ENCODE measurements at places on chromosomes 7 and 10.

DNA sequence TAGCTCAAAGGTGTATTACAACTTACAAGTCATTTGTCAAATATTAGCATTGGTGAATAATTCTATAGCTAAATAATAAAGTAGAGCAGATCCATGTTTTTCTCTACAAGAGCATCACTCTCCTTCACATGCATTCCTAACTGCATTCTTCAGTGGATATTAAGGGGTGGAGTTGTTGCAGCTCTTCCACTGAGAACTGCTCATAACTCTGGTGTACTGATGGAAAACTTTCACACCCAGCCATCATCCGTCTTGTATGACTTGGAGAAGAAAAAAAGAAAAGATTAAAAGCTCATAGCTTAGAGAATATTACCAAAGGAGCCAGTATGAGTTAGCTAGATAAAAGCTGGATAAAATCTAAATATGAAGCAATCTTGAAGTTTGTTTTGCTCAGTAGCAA, 10.2 kb upstream of the FAM13C start:
- DNase-seq = no peak

DNA sequence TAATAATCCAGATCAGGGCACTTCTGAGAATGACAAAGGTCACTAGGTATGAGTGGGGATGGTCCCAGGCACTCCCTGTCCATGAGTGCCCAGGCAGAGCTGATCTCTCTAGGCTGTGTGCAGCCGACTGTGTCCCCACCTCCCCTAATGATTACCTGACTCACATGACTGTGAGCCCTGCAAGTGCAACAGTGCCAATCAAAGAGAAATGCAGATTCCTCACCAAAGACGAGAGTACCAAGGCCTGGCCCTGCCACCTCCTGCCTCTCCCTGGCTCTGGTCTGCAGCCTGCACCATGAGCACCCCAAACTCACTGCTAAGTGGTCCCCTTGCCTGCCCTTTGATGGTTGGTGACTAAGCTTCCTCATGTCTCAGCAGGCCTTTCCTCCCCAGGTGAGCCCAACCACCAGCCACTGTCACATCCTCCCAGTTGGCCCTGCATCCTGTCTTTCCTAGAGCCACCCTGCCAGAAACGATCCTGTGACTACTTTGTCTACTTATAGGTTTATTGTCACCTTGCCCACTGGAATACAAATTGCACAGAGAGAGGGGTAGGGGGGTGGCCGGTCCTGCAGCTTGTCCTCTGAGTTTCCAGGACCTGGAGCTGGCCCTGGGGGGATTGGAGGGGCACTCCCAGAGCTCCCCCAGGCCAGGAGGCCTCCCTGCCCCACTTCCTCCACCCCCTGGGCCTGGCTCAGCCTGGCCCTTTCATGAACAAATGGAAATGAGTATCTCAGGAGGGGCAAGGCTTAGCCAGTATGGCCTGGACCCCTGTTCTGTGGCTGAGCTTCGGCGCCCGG, 22.4 kb upstream of the GDF10 start:
- no peak for DNase-seq

DNA sequence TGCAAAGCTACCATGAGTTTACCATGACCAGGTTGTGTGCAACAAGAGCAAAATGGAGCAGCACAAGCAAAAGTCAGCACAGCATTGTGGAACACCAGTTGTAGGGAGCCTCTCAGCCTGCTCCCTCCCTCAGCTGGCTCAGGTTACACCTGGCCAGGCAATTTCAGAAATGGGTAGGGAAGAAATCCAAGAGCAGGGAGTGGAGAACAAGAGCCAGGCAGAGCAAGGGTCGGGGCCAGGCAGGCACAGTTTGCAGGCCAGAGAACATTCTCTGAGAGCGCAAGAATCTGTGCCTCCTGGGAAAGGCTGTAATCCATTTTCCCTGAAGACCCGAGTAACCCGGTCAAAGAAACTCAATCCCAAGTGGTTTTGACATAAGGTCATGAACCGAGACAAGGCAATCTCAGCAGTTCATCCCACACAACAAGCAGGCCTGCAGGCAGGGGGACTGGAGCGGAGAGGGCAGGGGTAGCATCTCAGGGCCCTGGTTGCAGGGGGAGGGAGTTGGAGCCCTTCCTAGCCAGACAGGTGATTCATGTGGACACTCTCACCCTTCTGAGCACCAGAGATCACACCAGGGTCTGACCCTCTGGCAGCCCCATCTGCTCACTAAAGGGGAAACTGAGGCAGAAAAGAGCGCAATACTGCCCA, 258.4 kb downstream of the PLXNA4 start:
- no peak for DNase-seq

- DNase-seq = no peak
These were observed 63.6 kb upstream of the FZD8 start for GRCh38 chr10:35705671-35706070.

- no peak for DNase-seq
These were observed 1228.6 kb upstream of the SORCS1 start for GRCh38 chr10:108393089-108393488.

GRCh38 chr10:15324611-15325010, 46.5 kb downstream of the FAM171A1 start:
- DNase-seq = no peak

GRCh38 chr7:91034459-91035368, 229.5 kb upstream of the FZD1 start:
- DNase-seq = peak; percentile 8

DNA sequence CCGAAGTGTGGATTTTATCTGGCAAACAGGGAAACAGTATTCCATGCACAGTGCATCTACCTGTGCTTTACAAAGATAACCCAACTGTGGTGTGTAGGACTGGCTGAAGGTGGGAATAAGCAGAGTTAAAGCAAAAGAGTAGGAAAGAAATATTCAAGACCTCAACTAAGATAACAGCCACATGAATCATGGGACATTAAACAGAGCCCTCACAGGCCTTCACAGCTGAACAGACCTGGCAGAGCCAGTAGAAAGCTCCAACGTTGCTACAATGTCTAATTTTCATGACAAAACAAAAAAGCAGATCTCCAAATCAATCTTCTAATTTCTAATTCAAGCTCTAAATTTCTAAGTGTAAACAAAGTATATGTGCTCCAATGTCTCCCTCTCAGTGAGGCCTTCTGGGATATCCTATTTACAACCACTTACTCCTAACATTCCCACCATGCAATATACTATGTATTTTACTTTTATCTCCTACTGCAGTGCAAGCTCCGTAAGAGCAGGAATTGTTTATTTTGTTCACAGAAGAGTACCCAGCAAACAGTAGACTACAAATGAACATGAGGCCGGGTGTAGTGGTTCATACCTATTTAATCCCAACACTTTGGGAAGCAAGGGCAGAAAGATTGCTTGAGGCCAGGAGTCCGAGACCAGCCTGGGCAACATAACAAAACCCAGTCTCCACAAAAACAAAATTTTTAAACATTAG, 63.5 kb downstream of the UBE2H start:
- no peak for DNase-seq

DNA sequence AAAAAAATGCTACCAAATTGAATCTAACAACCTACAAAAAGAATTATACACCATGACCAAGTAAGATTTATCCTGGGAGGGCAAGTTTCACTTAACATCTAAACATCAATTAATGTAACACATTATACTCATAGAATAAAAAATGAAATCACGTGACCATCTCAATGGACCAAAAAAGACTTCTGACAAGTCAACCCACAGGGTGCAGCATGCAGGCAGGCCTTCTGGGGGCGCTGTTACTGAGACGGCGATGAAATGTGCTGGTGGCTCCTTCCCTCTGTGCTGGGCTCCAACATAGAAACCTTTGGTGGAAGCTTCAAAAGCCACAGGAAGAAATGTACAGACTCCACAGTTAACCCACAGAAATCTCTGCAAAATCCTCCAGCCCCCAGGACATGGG, 103.1 kb downstream of the INHBA start:
- DNase-seq = no peak

DNA sequence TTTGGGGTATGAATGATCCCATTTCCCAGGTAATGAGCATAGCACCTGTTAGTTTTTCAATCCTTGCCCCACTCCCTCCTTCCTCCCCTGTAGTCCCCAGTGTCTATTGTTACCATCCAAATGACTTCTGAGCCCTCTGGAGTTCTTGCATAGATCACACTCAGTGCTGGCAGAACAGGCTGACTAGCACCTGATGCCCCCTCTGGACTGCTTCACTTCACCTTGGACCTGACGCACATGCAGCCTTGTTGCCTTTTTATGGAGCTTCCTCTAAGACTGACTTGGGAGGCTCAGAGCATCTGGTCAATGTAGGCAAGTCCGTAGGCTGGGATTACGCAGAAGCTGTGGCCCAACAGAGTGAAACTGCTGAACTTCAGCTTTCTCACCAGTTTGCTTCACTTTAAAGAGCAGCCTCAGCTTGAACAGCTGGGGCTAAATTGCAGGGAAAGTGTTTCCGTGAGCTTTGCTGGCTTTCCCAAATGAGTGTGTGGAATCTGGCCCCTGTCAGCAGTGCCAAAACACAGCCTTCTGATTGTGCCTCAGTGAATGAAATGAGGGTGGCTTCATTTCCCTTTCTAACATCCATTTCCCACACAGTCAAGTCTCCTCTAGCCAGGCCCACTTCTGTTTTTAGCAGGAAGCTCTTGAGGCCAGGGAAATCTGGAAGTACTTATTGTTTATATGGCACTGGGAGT, 48.5 kb downstream of the NXPH1 start:
- DNase-seq = no peak

GRCh38 chr10:78217336-78217735, 183.7 kb downstream of the RPS24 start:
- no peak for DNase-seq

DNA sequence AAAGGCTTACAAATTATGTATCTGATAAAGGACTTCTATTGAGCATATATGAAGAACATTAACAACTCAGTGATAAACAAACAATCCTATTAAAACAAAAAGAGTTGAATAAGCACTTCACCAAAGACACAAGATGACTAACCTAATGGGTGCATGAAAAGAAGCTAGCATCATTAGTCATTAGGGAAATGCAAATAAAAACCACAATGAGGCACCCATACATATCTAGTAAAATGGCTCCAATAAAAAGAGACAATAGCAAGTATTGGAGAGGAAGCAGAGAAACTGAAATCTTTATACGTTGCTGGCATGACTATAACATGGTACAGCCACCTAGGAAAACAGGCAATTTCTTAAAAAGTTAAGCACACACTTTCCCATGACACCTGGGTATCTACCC, 77.6 kb upstream of the ZMIZ1 start:
- no peak for DNase-seq

GRCh38 chr7:137345799-137346449, 2.4 kb upstream of the PTN start:
- DNase-seq = no peak

DNA sequence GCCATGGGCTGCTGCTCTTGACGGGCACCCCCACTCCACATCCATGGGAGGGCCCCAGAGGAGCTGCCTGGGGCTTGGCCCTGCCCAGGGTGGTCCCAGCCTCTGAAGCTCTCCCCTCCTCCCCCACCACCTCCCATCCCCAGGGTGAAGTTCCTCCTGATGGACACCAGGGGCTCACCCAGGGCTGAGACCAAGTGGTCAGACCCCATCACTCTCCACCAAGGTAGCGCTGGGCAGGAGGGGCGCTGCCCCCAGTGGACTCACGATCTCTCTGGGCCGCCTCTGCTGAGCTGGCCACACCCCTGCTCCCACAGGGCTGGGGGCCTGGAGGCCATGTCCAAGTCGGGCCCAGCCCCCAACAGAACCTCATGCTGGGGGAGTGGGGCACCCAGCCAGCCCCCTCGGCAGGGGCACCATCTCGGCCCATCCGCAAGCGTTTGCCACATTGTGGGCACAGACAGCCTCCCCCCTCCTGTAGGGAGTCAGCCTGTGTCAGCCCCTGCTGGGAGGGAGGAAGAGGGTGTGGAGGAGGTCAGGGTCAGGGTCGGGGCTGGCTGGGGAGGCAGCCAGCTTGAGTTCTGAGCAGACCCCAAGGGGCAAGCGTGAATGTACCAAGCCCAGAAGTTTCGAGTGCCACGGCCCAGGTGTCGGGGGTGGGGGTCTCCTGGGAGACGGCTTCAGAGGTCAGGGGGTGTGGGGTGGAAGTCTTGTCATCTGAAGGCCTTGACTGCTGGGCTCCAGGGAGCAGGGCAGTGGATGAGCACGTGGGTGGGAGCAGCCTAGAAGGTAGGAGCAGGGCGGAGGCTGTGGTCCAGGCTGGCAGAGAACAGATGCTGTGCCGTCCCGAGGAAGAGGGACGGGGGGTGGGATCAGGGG, 2.8 kb downstream of the UPK3B start:
- DNase-seq = no peak

DNA sequence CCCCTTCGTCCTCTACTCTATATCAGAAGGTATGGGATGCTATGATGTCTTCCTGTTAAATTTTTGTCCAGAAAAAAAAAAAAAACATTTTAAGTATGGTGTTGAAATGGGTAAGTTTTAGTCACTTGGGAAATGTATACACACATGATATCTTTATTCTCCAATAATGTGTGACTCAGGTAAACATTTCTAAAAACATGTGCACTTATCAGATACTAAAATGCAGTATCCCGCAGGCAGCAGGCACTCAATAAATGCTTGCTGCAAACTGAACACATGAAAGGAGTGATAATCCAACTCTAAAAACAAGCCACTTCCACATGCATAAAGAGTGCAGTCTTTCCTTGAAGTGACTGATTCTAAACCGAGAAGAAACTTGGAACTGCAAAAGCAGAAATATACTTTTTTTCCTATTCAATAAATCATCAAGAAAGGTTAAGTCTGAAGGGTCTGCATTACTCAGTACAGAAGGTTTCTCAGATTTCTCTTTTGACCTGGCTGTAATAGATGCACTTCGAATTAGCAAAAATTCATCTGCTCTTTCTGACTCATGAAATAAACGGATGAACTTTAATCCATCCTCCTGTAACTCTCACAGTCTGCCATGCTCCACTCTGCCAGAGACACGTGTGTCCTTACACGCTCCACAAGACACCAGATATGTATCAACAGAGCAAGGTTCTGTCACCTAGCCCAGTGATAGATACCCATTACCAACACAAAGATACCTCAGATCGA, 84.0 kb downstream of the HIPK2 start:
- no peak for DNase-seq

DNA sequence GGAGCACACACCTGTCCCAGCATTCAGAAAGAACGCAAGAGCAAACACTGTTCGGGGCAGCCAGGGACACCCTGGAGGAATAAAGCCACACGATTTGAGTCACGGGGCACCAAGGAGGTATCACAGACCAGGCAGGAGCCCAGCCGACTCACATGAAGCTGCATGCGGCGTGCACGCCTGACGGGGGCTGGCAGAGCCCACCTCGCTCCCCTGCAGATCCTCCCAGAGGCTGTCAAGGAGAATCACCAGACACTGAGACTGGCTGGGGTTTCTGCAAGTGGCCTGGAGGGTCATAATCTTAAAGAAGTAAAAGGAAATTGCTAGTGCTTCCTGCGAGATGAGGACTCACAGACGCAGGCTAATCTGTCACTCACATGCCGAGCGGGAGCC, 61.6 kb downstream of the TCERG1L start:
- no peak for DNase-seq

GRCh38 chr7:157881048-157881771, 544.4 kb downstream of the DNAJB6 start:
- no peak for DNase-seq

DNA sequence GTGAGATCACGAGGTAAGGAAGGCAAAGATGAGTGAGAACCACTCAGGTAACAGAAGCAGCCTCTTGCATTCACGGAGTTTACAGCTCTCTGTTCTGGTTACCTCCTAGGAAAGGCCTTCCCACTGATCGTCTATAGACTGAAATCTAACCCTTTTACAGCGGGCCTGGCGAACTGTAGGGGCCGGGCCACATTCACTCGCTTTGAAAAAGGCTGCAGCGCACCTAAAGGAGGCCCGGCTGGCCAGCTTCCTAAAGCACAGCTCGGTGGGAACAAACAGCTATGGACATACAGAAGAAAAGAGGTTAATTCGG, 565 bp downstream of the ATP5MK start:
- no peak for DNase-seq

GRCh38 chr10:44674536-44675386, 236.4 kb upstream of the TMEM72 start:
- DNase-seq = no peak

- DNase-seq = no peak
These were observed 196.3 kb downstream of the TNS3 start for GRCh38 chr7:47385536-47386125.

All from brain pericyte (primary cell).